Stimulated activated CD8-positive, alpha-beta memory T cell treated with anti-CD3 and anti-CD28 coated beads, Interleukin-4, amount 100 ng/mL, for 1 hour (primary cell): ENCODE measurements at places on chromosomes 5 and 9.

DNA sequence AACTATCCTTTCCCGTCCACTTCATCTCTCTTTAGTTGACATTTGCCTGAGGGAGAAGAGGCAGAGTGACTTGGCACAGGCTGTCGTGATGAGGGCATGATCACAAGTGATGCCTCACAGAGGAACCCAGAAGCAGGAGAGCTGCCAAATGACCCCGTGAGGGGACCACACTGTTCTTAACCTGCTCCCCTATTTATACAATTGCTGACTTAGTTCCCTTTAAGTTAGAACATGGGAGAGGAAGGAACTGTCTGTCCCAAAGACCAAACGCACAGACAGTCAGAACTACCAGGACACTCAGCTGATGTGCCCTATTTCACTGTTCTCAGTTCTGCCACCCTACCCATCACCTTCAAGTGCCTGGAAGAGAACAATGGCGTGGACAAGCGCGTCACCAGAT lies 73.7 kb downstream of the SLC1A3 start:
- no peak for DNase-seq

DNA sequence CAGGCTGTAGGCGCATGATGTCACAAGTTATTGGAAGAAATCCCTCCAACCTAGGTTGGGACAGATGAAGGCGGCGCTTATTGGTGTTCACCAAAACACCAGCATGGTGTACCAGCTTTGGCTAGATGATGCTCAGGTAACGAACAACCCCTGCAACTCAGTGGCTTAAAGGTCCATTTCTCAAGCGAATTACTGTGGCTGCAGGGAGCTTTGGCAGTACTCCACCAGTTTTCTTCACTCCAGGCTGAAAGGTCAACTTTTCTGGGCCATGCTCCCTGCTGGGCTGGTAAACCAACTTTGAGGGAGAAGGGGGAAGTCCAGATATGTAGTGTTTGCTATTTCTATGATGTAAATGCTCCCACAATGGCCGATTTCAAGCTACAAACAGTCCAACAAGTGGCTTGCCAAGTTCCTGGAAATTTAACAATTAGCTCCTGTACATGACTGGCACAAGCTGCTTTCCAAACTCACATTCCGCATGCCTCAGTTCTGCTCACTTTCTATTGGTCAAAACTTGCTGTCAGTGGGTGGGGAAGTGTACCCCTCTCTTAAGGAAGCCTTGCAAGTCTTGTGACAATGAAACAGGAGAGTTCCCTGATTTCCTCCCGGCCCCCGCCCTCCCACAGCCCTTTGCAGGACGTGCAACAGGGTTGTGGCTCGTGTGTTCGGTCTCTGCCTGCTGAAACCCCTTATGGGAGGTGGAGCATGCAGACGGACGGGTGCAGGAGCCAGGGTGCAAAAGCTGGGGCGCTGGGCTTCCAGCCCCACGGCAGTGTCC lies 588 bp upstream of the ZBED3 start:
- DNase-seq = no peak

DNA sequence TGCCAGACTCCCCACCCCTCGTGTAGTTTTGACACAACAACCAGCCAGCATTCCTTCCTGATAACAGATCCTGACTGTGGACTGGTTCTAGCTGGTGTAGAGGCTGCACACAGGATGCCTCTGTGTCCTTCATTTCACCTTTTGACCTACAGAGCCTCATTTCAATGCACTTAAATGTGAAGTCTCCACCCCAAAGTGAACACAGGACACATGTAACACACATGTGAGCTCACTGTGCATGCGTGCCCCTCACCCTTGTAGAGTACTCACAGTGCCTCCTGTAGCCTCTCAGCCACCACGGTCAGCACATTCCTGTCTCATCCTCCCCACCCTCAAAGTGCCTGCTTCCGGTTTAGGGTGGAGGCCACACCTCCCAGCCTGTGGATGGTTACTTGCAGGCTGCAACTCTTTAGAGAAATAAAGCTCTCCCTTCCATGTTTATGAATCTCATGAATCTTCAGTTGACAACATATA lies 11.6 kb upstream of the NKD2 start:
- DNase-seq = no peak

- DNase-seq = no peak
These were observed 32.0 kb downstream of the MAN2A1 start for GRCh38 chr5:109721741-109722140.

- DNase-seq = no peak
These were observed 51.3 kb upstream of the MROH2B start for GRCh38 chr5:41122459-41122858.

DNA sequence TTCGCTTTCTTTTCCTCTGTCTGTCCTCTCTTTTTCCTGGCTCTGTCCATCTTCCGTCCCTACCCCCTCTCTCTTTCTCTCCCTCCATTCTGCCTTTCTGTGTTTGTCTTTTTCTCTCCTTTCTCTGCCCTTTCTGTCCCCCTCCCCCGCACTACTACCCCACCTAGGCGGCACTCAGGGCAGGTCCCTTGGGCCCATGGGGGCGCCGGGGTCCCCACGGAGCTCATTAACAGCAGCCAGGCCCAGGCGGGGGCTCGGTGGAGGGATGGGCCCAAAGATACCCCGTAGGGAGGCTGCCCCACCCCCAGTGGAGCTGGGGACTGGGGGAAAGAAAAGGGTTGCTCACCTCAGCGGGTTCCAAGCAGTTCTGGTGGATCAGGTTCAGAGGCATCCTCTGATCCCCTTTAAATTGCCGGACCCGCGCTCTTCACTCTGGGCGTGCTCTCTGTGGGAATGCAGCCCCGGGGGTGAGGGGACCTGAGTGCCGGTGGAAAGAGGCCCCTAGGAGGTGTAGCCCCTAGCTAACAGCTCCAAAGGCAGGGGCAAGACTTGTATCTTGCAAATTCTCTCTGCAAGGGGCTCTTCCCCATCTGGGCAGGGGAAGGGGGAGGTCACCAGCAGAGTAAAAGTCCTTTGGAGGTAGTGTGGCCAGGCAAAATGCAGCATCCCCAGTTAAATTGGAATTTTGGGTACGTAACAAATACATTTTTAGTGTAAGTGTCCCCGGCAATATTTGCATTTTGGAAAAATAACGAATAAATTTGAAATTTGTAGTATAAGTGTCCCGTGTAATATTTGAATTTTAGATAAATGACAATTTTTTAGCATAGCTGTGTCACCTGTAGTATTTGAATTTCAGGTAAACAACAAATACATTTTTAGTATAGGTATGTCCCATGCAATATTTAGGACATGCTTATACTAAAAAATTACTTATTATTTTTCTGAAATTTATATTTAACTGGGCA lies 7.4 kb downstream of the LHX2 start:
- DNase-seq = no peak

GRCh38 chr9:90861826-90862740 lies 60.5 kb downstream of the SYK start:
- DNase-seq = no peak

DNA sequence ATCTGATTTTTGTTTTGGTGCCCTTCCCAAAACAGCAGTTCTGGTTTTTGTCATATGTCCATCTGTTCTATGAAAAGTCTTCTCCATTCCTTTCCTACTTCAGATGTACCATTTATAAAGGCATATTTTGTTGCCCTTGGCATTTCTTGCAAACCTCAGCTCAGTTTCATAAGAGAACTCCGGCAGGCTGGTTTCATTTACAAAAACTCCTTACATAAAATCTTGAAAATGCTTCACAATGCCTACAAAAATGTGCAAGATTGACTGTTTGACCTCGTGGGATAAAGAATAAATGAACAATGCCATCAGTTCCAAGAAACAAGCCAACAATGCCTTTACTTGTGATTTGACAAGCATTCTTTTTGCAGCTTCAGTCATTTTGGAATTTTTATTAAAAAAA lies 39.1 kb upstream of the CTNNAL1 start:
- no peak for DNase-seq

DNA sequence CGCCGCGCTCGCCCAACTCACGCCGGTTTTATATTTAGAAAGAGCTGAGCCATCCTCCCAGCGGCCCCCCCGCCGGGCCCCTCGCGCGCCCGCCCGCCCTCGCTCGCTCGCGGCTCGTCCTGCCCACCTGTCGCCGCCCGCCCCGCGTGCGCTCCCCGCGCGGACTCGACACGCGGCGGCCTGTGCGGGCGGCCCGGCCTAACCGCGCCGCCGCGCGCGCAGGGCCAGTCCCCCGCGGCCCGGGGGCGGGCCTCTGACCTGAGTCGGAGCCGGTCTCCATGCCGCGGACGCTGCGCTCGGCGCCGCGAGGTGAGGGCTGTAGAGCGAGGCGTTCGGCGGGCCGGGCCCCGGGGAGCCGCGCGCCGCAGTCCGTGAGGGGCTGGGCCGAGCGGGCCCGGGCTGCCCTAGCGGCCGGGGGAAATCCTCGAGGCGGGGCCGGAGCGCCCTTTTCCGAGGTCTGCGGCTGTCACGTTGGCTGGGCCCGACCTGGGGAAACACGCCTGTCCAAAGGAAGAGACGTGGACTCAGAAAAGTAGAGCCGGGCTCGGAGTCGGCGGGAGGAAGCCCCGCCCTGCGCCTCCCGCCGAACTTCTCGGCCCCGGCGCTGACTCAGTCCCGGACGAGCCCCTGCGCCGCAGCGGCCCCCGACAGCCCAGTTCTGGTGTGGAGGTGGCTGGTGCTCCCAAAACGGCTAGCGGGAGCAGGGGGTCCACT lies at the start of gene ECPAS:
ECPAS (minus strand) TSS at position 526 of the 714 bp plus-strand sequence. CDS start 11,465 bp downstream, outside the sequence.
- DNase-seq = peak; percentile 26

DNA sequence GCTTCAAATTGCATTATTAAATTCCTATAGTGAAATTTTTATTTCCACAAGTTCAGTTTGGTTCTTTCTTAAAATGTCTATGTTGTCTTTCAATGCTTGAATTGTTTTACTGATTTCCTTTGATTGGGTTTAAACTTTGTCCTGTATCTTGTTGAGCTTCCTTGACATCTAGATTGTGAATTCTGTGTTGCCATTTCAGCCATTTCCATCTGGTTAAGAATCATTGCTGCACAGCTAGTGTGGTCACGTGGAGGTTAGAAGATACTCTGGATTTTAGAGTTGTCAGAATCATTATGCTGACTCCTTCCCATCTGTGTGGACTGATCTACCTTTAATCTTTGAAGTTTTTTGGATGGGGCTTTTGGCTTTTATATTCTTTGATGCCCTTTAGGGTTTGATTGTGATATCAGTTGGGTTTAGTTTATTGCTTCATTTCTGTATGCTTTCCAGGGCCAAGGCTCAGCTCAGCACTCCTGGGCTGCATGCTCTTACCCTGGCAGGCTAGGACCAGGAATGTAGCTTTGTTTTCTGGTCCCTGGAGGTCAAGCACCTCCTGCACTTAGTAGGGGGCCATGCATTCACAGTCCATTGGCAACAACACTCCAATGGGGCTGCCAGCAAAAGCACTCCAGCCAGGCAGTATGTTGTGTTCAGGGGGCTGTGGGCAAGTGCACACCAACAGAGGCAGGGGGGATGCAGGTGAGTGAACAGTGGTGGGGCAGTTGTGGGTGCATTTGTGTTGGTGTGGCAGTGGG lies 141.4 kb downstream of the PRR16 start:
- no peak for DNase-seq

DNA sequence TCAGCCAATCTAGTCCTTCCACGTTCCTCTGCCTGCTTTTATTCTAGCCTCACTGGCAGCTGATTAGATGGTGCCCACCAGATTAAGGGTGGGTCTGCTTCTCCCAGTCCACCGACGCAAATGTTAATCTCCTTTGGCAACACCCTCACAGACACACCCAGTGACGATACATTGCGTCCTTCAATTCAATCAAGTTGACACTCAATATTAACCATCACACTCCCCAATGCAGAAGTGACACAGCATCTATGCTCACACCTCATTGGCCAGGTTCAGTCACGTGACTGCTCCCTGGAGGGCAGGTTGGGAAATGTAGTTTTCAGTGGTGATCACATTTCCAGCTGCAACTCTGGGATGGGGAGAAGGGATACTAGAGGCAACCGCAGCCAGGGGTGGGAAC lies 13.0 kb downstream of the SUSD3 start:
- DNase-seq = no peak

DNA sequence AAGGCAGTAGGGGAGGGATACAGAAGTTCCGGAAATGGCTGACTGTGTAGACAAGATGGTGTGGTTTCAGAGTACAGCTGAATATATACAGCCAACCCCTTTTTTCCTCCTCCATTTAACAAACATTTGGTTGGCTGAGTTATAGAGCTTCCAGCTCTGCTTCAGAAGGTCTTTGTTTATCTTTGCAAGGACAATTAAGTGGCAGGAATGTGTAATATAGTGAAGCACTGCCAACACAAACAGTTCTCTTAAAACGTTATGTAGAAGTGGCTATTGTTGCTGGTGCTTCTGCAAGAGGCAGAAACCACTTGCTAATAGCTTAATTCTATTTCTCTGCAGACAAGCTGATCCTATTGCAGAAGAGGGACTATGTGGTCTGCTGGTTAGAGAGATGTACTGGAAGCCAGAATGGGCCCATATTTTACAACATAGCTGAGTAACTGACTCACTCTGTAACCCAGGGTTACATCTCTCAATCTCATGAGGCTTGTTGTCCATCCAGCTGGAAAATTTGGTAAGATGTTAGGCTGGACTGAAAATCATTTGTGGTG lies 62.7 kb upstream of the OSMR start:
- no peak for DNase-seq

GRCh38 chr5:67173959-67174358 lies 22.6 kb downstream of the CD180 start:
- DNase-seq = no peak

DNA sequence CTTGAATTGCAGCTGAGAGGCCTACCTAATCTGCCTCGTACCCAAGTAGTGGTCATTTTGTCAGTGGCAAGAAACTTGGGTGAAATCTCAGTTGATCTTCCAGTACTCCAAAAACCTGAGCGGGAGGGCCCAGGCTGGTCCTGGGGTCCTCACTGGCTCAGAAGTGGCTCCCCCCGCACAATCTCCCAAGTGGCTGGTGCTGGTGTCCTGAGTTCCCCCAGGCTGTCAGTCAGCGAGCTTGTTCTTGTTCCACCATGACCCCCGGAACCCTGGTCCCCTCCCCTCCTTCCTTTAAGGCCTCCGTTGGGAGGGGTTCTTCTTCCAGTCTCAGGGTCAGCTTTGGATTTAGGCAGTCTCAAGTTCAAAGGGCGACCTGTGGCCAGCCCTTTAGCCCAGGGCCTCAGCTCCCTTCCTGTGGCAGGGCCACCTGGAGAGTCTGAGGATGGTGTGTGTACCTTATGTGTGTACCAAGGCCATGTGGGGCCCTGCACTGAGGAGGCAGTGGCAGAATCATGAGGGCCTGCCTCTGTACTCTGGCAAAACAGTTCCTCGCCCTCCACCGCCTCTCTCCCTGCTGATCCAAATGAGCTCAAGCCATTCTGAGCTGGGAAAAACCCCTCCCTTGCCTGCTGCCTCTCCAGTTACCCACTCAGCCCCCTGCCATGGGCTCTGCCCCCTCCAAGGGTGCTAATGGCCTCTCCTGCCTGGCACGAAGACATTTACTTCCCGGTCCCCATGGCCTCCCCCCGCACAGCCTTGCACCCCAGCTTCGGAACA lies 4.5 kb upstream of the DBN1 start:
- no peak for DNase-seq
